ENCODE measurements at places on chromosomes 5 and 9. TPM values are rescaled to one million over a fixed set of nuclear protein-coding genes. Genes with fewer than 3 reads are reported as not detected.

AGXT2 gene
- not detected for total RNA-seq

CER1 gene
- total RNA-seq, result not detected

- H3K27ac ChIP-seq, result 0 out of 2 replicates have a peak overlapping the region, but pooled peaks have one; percentile 14
- 0 out of 2 replicates have a peak, but pooled peaks cover 4% of the 10 kb centered on the region for H3K36me3 ChIP-seq
- H3K4me1 ChIP-seq, result peaks cover 7% of the 10 kb centered on the region
- no peak for DNase-seq
- H3K27me3 ChIP-seq, result no peaks in the 10 kb centered on the region
These were observed 62.4 kb upstream of the FSD1L start for GRCh38 chr9:105385381-105385985.

DNA sequence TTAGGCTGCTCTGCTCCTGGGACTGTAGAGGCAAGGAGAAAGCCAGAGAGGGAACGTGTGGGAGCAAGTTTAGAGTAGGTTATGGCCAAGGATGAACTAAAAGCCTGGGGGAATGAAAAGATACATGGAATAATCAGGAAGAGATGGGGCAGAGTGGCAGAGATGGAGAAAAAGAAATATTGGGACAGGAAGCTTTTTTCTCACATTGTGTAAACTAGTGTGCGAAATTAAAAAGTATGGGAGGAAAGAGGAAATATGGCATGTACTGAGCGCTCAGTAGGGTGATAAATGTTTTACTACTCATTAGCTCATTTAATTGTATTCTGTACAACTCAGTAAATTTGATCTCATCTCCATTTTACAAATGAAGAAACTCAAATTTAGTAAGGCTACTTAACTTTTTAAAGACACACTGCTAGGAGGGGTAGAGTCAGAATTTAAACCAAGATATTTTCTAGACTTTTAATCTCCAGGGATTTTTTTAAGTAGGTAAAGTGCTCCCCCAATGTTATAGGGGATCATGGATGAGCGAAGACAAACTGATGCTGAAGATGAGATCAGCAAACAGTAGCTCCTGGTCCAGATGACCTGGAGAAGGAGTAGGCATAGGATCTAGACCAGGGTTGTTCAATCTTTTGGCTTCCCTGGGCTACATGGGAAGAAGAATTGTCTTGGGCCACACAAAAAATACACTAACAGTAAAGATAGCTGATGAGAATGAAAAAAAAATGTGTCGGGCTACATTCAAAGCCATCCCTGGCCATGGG, 30.8 kb downstream of the ALDH1A1 start:
- no peak for DNase-seq
- no peak overlapping the region for H3K27ac ChIP-seq
- H3K4me3 ChIP-seq, result no peak overlapping the region
- H3K4me1 ChIP-seq, result no peaks in the 10 kb centered on the region

GRCh38 chr9:20041697-20042081, 252.9 kb upstream of the SLC24A2 start:
- no peaks in the 10 kb centered on the region for H3K36me3 ChIP-seq
- no peaks in the 10 kb centered on the region for H3K4me1 ChIP-seq
- no peak for DNase-seq
- no peaks in the 10 kb centered on the region for H3K27me3 ChIP-seq

DNA sequence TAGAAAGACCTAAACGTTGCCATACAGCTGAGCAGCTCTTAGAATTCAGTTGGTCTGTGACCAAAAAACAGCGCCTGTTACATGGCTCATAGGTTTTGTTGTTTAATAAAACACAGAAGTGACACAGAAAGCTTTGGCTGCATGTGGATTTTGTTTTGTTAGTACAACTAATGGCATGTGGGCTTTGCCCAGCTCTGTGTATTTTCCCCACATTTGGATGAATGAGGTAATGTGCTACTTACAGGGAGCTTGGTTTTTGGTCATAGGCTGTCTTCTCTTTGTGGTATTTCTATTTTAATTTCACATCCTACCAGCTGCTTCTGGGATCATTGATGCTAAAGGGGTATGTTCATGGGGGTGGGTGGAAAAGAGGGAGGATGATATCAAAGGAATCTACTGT, 37.0 kb upstream of the POU4F3 start:
- H3K27ac ChIP-seq, result no peak overlapping the region
- DNase-seq, result no peak
- H3K4me1 ChIP-seq, result no peaks in the 10 kb centered on the region
- no peak overlapping the region for H3K4me3 ChIP-seq
- H3K36me3 ChIP-seq, result no peaks in the 10 kb centered on the region

DNA sequence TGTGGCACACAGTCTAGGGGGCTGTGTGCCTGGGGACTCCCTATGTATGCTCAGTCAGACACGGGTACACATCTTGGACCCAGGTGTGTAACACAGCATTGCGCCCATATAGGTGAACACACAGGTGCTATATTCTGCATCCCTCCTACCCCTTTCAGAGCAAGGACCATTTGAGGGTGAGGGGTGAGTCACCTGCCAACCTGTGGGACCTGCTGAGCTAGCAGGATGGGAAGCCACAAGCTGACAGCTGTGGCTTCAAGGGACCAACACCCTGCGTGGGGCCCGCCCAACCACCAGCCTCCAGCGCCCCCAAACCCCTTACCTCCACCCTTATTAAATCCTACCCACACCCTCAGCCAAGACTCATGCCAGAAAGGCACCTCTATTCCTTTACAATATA, 14.6 kb upstream of the AQP7 start:
- no peaks in the 10 kb centered on the region for H3K36me3 ChIP-seq
- no peaks in the 10 kb centered on the region for H3K27me3 ChIP-seq
- no peak overlapping the region for H3K27ac ChIP-seq
- no peaks in the 10 kb centered on the region for H3K4me1 ChIP-seq

PDCD1LG2 gene
- total RNA-seq, result 8.8 TPM

GRCh38 chr5:38423276-38424147, 132.9 kb downstream of the LIFR start:
- DNase-seq, result no peak
- no peaks in the 10 kb centered on the region for H3K36me3 ChIP-seq
- H3K27me3 ChIP-seq, result no peaks in the 10 kb centered on the region
- H3K4me3 ChIP-seq, result no peak overlapping the region
- peaks cover 9% of the 10 kb centered on the region for H3K4me1 ChIP-seq
- H3K27ac ChIP-seq, result no peak overlapping the region

Measured in SJSA1 (cell line).